ENCODE measurements at places on chromosomes 11 and 22.

GRCh38 chr11:22684082-22684481, 17.7 kb downstream of the GAS2 start:
- no peak for DNase-seq

DNA sequence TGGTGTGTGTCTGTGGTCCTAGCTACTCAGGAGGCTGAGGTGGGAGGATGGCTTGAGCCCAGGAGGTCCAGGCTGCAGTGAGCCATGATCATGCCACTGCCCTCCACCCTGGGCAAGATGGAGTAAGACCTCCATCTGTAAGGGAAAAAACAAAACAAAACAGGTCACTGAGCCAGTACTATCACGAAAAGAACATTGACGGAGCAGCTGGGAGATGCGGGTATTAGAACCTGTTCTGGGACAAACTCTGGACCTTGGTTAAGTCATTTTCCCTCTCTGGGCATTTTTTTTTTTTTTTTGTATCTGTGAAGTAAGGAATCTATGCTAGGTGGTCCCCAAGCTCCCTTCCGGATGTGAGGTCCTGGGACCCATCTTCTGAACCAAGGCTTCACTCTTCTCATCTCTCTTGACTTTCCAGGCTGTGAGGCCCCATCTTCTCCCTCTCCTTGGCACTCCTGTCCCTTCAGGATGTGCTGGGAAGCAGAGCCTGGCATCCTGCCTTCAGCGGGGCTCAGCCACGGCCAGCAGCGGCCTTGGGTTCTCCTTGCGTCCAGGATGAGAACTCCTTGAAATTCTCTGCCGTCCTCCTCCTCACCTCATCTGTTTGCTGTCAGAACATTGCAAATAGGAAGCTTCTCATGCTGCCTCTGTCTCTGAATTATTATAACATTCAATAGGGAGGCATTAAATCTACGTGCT, 130.8 kb downstream of the GRIK4 start:
- no peak for DNase-seq

GRCh38 chr22:41780746-41781505, 19.6 kb upstream of the CCDC134 start:
- DNase-seq, result no peak

DNA sequence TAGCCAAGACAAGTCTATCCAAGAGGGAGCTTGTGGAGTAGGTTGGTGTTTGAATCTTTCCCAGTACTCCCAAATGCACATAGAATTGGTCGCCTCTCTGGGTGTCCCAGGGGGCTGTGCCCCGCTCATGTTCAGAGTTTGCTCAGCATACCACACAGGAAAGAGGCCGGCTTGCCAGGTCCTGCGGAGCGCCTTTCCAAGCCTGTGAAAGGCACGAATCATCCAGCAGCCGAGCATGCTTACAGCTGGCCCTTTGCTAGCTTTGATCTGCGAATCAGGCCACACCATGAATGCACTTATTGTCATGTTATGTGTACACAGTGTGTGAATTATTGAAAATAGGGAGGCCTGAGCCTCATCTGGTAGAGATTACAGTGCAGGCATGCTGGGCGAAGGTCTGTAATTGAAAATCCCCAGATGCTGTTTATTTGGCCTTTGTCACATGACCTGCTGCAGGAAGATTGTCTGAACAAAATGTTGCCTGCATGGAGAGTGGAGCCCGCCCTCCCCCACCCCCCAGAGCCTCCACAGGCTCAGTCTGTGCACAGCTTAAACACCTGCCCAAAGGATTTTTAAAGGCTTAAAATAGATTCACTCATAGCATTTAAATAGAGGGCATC, 163.3 kb upstream of the RASSF10 start:
- DNase-seq, result peak; percentile 92

DNA sequence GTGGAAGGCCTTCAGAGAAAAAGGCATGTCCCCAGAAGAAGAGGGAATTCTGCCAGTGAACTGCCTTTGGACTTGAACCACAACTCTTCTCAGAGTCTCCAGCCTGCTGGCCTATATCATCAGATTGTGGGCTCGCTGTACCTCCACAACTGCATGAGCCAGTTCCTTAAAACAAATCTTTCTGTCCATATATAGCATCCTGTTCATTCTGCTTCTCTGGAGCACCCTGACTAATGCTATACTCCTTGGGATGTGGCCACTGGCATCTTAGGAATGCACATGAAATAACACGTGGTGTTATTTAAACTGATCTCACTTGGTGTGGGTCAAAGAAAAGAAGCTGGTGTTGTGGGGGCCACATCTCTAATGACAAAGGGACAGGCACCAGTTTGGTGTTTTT, 58.3 kb upstream of the VSTM5 start:
- peak; percentile 30 for DNase-seq

DNA sequence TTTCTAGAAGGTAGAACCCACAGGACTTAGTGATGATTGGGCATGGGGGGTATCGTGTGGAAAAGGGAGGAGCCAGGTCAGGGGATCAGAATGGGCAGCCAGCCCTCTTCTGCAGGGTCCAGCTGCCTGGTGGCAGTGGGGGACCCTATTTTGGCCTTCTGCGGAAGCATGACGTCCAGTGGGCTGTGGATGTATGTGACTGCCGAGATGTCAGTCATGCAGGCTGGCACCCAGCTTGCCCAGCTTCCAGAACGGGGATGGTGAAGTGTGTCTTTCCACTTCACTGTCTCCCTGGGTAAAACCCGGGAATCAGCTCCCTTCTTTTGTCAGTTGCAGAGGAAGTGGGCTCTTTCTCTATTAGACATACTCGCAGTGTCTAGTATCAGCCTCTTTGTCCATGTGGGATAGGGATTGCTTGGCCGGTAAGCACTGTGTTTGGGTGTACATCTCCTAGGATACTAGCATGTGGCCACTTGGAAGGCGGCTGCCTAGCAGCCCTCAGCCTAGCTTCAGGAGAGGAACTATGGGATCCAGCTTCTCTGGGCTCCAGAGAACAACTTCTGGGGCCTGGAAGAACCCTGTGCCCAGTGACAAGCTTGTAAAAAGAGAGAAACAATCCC, 51.4 kb downstream of the GRIK4 start:
- DNase-seq, result no peak

DNA sequence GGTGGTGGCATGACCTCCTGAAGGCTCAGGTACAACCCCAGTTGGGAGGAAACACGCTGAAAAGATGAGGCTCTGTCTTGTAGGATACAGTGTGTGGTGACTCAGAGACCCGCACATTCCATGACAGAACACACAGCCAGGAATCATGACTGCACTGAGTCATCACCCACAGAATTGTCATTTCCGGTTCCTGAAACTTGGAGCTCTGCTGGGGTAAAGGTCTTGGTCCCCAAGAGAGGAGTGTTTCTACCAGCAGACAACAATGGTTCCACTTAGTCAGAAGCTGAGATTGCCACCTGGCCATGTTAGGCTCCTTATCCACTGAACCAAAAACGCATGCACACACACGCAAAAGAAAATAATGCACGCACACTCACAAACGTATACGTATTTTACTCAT, 31.5 kb upstream of the CYB5R3 start:
- DNase-seq, result peak; percentile 92

- no peak for DNase-seq
Measured at GRCh38 chr22:28570696-28571373, 108.8 kb downstream of the TTC28 start.

DNA sequence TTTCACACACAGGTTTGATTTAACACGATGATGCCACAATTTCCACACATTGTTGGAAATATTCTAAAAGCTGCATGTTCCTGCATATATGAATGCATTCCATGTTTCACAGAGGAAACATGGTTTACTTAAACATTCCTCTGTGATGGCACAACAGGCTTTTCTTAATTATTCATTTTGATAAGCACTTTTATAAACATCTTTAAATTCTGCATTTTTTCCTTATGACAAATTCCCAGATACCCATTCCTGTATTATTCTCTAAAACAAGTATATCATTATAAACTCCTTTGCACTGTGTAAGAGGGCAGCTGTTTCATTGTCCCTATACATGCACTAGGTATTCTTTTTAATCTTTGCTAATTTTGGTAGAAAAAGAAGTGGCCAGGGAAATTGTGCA, 532.3 kb downstream of the SOX6 start:
- DNase-seq, result no peak

DNA sequence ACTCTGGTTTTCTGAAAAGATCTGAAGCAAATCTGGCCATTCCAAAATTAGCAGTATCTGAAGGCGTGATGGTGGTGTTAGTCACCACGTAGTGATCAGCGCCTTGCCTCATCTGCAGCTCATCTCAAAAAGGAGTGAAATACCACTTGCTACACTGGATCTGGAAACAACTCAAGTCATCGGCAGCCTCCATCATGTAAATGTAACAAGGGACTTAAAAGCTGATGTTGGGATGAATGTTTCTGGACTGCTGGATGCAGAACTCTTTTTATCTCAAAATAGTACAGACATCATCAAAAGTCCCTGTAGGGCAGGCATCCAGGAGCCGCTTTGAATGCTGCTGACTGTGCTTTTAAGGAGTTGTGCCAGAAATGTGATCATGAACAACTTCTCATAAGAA, 14.1 kb upstream of the APLP2 start:
- DNase-seq, result no peak

- no peak for DNase-seq
Measured at GRCh38 chr11:1276041-1276790, 33.2 kb downstream of the TOLLIP start.

- DNase-seq, result no peak
Measured at GRCh38 chr11:69481393-69481844, at the start of gene LINC01488. TSS of gene LINC01488 (plus strand) at chr11:69481663.

DNA sequence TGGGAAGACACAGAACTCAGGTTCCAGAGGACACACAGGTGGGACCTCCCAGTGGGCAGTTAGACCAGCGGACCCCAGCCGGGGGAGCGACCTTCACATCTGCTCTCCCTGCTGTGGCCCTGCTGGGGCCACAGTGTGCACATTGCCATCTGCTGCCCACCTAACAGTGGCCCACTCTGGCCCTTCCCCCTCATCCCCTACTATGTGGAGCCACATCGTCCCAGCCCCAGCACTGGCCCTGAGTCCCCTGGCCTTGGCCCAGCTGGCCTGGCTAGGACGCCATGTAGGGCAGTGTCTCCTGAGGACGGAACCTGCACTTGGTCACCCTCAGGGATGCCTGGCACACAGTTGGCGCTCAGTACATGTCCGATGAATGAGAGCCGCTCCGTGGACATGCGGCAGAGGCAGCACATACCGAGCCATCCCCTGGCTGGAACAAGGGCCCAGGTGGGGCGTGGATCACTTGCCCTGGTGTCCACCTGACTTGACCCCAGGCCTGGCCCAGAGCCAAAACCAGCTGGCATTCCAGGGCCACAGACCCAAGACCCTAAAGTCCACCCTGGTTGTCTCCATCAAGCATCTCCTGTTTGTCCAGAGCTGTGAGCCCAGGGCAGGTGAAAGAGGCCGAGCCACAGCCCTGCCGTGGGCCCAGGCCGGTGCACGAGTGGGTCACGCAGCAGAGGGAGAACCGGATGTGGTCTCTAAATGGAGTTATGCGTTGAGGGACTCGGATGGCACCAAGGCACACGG, 93.1 kb upstream of the FGF3 start:
- DNase-seq, result no peak

GRCh38 chr11:19644316-19644715, 68.3 kb upstream of the NAV2 start:
- DNase-seq, result no peak

GRCh38 chr11:125091247-125091876, 20.1 kb downstream of the TMEM218 start:
- peak; percentile 80 for DNase-seq

- DNase-seq, result no peak
Measured at GRCh38 chr11:134950692-134951304, 538.8 kb upstream of the B3GAT1 start.

- no peak for DNase-seq
Measured at GRCh38 chr22:32574411-32574810, 99.8 kb downstream of the FBXO7 start.

- DNase-seq, result no peak
Measured at GRCh38 chr22:44603767-44604166, 98.2 kb upstream of the PRR5 start.

- DNase-seq, result no peak
Measured at GRCh38 chr11:72534371-72535193, 100.3 kb upstream of the CLPB start.

- DNase-seq, result no peak
Measured at GRCh38 chr22:46967445-46968358, 205.3 kb downstream of the TBC1D22A start.

GRCh38 chr11:127098684-127099083, 98.1 kb upstream of the KIRREL3 start:
- no peak for DNase-seq

- DNase-seq, result no peak
Measured at GRCh38 chr11:111542606-111543275, 2.2 kb downstream of the LAYN start.

DNA sequence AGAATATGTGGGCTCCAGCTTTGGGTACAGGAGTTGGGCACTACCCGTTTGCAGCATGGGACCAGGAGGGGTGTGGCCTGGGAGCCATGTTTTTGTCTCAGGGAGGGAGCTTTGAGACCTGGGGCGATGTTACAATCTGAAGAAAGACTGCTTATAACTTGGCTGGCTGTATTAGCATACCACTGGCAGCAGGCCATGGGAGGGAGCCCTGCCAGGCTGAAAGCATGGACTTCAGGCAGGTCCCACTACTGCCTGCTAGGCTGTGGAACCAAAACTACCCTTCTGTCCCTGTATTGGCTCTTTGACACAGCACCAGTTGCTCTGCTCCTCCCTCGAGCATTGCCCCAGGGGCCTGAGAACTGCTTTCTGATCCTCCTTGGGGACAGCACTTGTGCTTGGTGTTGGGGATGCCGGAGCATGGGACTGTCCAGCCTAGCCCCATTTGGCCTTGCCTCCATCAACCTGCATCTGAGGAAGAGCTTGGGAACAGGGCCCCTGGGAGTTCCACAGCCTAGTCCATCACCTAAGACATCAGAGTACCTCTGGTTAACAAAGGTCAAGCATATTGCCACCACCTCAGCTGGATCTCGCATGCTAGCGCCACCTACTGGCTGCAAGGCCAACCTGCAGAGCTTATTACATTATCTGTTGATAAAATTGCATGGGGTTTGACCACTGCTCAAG, 217.4 kb downstream of the SBF2 start:
- peak; percentile 34 for DNase-seq

DNA sequence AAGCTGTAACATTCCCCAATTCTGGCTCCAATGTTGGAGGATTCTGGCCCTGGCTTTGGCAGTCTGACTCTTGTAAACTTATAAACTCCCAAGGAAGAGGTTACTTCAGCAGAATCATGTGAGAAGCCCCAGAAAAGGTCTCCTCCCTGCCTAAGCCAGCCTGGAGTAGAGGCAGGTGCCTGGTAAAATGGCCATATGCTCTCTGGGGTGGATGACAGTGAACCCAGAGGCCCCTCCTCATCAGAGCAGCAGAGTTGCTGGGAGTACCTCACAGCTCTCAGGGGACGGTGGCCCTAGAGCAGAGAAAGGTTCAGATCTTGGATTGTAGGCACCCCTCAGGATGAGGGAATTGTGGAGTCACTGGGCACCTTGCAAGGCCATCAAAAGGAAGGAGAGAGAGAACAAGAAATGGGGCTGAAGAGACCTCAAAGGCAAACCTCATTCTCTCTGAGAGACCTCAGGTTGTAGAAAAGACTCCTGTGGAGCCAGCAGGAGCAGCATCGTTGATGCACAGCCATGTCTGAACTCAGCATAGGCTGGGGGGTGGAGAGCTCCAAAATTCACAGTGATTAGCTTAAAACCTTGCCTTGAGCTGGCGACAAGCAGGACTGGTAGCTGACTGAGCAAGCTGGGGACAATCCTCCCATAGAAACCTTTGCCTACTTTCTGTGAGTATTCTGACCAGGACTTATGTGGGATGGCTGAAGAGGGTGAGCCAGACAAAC, 4.9 kb upstream of the P2RY6 start:
- DNase-seq, result no peak
